ENCODE measurements at places on chromosomes 13 and 19. TPM values are rescaled to one million over a fixed set of nuclear protein-coding genes. Genes with fewer than 3 reads are reported as not detected.
A peak's percentile ranks its signal among the peaks of the same experiment; 100 is the strongest.

DNA sequence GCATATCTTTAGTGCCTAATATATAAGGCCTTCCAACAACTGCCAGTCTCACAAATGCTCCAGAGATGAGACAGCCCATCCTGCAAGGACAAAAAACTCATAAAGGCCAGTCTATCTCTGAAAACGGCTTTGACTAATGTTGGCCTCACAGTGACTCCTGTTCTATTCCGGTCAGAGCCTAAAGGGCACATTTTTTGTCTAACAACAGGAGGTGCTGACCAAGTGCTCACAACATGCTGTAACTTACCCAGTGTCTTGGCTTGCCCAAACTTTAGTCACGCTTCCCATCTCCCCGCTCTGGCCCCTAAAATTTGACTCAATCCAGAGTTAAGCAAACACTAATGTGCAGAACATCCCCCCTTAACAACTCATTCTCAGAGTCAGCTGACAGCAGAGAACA, 1411.2 kb upstream of the MIR17HG start:
- DNase-seq = no peak

- DNase-seq = no peak
These were observed 242.5 kb upstream of the GPC6 start for GRCh38 chr13:92984151-92984550.

DNA sequence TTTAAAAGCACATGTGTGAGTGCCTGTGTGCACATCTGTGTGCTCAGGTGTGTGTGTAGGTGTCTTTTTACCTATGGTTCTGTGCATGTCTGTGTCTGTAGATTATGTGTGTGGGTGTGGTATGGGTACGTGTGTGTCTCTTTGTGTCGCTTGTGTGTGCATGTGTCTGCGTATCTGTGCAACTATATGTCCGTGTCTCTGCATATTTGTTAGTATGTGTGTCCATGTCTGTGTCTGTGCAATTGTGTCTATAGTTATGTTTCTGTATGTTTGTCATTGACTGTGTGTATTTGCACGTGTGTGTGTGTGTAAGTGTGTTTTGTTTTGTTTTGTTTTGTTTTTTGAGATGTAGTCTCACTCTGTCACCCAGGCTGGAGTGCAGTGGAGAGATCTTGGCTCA, 7.3 kb upstream of the KCTD15 start:
- no peak for DNase-seq

DNA sequence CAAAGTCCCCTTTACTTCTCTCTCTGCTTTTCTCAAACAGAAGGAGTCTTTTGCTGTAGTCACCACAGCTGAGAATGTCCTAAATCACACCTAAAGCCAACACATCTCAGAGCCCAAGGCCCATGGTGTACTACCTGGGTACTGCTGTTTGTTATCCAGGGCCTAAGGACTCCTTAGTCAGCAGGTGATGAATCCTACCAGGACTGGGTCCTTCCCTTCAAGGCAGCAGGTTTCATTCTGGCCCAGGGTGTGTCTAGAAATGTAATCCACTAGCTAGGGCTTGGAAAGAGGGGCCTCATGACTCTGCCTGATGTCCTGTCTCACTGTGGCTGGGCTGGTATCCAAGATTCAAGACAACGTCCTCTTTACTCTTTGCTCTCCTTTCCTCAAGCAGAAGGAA, 36.2 kb upstream of the ENOX1 start:
- DNase-seq = no peak

DNA sequence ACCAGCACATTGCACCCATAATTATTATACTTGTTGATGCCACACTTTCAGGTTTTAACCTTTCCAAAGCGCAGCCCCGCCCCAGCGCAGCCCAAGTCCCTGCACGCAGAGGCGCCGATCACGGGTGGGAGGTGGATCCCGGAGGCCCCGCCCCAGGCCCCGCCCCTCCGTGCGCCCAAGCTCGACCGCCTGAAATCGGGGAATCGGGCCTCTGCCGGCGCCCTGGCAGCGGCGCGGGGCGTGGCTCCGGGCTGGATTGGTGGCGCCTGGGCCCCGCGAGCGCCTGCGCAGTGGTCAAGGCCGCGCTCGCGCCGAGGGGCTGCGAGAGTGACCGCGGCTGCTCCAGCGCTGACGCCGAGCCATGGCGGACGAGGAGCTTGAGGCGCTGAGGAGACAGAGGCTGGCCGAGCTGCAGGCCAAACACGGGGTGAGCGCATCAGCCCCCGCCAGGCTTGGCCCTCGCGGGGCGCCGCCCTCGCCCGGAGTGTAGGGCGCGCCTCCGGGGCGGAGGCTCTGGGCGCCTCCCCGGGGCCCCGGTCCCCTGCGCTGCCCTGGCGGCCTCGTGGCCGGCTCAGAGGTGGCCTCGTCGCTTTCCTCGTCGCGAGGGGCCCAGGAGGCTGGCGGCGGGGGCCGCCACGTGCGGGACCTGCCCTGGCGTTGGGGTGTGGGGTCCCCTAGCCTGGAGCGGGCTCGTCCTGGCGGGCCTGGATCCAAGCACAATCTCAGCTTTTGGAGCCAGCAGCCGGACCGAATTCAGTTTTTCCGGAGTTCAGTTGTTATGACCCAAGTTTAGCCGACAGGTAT, at the start of gene PDCD5:
TSS of gene PDCD5 (plus strand) at position 290 of the 804 bp plus-strand sequence. CDS start at position 362, 72 bp downstream.
- peak; percentile 97 for DNase-seq

GRCh38 chr13:96993634-96994016, 651 bp downstream of the OXGR1 start:
- DNase-seq = no peak

DNA sequence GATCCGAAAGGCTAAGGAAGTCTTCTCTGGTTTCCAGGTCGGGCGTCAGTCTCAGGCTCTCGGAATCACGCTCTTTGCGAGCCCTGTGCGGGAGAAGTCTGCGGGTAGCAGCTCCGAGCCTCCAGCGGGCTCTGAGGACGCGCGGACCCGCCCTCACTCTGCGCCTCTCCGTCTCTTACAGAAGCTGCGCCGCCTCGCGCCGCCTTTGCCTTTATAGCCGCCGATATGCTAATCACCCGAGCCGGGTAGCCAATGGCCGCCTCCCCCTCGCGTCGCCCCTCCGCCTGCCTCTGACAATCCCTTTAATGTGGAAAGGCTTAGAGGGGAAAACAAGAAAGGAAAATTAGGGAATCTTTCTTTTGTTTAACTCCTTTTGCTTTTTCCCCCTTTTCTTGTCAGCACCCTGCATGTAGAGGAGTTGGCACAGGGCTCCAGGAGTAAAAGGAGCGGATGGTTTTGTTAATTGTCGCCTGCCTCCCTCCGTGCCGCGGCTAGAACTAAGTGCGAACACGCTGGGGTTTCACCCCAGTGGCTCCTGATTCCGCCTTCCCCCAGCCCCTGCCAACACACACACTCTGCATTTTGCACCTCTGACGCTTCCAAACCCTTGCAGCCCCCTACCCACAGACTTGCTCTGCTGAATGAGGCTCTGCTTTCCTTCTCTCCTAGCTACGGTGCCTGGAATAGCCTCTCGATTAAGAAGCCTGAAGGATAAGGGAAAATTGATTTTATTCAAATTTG, at the start of gene PCDH8:
TSS of gene PCDH8 (minus strand) at position 186 of the 741 bp plus-strand sequence. CDS start 204 bp downstream, outside the sequence.
- DNase-seq = no peak

Gene SPRY2
- total RNA-seq = 3.1 TPM

Gene DACH1
- not detected for total RNA-seq

All from CD8-positive, alpha-beta T cell (primary cell).